ENCODE measurements at places on chromosomes 6 and 20.

- no peak for DNase-seq
Observed at GRCh38 chr6:167676666-167677421, 149.9 kb upstream of the AFDN start.

DNA sequence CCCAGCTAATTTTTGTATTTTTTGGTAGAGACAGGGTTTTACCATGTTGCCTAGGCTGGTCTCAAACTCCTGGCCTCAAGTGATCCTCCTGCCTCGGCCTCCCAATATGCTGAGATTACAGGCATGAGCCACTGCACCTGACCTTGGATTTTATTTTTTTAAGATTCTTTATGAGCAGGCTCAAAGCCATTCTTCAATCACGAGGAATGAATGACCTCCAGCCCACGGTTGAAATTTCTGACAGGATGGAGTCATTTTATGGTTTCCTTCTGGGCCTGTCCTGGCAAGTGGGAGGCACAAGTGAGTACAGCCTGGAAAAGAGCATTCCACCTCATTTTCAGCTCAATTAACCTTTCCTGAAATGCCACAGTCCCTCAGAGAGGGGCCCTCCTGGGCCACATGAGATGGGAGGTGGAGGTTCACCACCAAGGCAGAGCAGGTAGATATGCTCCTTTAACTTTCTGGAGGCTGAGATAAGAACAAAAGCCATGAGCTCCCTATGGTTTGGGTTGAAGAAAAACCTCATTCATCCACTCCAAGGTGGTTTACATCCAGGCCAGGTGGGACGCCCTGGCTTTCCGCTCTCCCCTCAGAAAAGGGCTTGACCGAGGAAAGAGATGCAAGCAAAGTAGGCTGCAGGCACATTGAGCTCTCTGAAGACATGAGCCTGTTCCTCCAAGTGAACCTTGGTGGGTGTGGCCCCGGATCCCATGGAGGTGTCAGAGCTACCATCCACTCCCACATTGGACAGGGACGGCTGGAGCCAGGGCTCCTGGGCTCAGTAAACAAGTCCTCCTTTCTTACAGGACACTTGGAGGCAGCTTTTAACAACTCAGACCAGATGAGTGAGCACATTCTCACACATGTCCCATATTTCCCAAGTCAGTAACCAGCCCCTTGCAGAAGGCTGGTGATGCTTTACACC is 208.5 kb upstream of the SSTR4 start:
- DNase-seq = no peak

- no peak for DNase-seq
Observed at GRCh38 chr6:67467341-67467740, 1167.7 kb upstream of the ADGRB3 start.

DNA sequence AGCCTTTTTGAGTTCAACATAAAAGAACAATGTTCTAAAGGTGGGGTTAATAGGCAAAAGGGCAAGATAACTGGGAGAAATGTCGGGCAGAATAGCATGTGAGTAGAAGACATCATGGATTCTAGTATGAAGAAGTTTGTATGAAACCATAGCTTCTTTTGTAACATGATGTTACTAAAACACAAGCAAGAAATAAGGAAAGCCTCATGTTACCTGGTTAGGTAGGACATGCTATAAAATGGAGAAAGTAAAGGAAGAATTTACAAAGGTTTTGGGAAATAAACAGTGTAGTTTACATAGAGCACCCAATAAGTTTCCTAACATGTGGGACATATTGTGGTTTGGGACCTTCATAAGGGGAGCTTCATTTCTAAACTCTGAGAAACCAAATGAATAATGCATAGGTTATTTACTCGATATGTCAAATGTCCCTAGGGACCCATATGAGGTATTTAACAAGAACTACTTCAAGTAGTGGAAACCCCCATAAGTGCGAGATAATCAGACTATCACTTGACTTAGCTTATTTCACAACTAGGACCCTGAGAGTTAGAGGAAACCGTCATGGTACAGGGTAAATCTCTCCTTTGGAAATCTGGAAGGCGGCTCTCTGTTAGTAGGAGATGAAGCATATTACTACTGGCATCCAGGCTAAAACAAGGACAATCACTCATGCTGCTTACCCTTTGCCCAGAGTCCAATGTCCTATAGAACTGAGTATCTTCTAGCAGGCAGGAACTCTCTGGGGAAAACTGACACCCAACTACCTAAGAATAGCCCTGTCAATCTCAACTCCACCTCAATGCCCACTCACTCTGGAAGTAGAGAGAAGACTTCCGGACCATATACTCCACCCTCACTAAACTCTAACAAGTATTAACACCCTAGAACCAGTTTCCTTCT is 57.5 kb downstream of the ILRUN start:
- no peak for DNase-seq

DNA sequence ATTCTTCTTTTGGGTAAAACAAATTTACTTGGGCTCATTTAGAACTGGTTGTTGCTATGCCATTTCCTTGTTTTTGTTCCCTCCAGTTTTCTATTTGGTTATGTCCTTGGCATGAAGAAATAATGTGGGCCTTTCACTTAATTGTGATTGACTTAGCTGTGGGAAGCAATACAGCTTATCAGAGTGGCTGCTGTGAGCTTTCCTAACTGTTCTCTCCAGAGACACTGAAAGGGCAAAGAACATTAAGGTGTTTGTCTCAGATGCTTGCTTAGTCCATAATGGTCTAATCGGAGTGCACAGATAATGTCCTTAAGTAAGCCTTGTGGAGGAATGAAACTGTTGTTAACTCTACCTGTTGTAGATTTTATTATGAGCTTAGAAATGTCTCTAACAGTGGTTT is 56.6 kb downstream of the SH3BGRL2 start:
- no peak for DNase-seq

DNA sequence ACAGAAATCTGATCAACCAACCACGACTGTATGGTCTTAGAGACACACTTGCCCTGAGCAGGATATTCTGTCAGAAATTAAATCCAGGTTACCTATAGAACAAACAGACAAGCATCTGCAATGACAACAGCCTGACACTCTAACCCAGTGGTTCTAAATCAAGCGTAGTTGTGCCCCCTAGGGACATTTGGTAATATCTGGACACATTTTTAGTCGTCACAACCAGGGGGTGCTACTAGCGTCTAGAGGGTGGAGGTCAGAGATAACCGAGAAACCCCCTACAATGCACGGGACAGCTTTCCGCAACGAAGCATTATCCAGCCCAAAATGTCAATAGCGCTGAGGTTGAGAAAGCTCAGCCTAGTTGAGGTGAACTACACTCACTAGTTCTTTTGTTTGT is 32.3 kb downstream of the ID4 start:
- no peak for DNase-seq

DNA sequence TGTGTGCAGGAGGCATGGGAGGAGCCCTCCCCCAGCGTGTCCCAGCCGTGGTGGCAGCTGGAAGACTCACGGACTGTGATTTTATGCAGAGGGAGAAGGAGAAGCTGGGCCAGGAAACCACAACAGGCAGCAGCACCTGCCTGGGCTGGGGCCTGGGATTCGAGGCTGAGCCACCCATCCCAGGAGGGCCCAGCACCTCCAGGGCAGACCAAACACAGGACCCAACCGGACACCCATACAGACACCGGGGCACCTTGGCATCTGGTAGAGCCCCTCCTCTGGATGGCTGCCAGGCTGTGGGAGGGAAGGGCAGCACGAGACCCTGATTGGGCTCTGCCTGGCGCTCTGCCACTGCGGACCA is 41.7 kb upstream of the CHRNA4 start:
- no peak for DNase-seq

- DNase-seq = no peak
Observed at GRCh38 chr20:17061715-17062114, 165.1 kb upstream of the PCSK2 start.

- DNase-seq = no peak
Observed at GRCh38 chr6:96499781-96500180, 21.8 kb upstream of the UFL1 start.

DNA sequence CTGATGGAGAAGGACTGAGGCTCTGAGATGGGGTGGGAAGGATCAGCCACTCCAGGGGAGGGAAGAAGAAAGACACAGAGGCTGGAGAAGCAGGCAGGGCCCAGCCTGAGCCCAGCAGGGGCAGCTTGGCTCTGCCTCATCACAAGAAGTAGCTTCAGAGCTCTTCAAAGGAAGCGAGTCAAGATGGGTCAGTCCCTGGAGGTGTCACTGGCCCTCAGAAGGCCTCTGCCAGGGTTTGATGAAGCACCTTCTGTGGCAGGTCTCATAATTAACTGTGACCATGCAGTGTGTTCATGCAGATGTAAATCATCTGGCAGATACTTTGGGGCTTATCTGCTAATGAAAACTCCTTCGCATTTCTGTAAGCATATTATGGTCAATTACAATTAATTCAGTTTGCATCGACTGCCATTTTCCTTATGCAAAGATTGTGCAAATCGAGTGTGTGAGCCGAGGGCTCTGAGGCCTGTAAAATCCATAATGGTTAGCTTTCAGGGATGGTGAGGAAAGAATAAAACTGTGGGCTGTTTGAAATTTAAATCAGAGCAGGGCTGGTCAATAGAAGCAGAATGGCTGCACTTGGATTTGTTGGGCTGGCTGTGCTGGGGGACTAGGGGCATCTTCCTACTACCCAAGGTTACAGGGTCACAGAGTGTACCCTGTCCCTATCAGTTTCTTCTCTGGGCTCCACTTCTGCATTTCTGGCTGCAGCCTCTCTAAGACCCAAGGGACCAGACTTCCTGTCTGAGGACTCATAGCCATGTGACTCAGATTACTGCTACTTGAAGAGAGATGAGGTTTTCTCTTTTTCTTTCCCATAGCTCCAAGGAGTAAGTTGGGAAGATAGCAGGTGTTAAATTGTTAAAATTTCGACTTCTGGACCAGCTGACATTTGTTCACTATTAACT is 376.6 kb downstream of the DHX35 start:
- no peak for DNase-seq

GRCh38 chr6:157033428-157034140 is 256.4 kb downstream of the ARID1B start:
- DNase-seq = no peak

DNA sequence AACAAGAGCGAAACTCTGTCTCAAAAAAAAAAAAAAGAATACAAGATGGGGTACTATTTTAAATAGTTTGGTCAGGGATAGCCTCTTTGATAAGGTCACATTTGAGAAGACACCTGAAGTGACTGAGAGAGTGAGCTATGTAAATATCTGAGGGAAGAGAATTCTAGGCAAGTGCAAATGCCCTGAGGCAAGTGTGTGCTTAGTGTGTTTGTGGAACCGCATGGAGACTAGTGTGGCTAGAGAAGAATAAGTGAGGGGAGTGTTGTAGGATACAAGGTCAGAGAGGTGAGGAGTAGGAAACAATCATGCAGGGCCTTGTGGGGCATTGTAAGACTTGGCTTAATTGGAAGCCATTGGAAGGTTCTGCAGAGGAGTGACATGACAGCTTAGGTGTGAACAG is 3.4 kb downstream of the RSPH9 start:
- no peak for DNase-seq

GRCh38 chr6:149032599-149033405 is 284.7 kb upstream of the TAB2 start:
- peak; percentile 74 for DNase-seq

DNA sequence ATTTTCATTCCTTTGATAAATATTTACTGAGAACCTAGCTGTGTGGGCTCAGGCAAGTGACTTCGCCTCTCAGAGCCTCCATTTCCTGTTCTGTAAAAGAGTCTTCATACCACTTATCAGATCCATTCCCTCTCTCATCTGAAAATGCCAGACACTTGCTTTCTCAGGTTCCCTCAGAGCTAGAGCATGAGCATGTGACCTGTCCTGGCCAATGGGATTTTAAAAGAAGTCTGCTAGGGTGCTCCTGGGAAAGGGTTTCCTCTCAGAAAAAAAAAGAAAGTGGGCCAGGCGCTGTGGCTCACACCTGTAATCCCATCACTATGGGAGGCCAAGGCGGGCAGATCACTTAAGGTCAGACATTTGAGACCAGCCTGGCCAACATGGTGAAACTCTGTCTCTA is 5.3 kb downstream of the KCNB1 start:
- DNase-seq = no peak

DNA sequence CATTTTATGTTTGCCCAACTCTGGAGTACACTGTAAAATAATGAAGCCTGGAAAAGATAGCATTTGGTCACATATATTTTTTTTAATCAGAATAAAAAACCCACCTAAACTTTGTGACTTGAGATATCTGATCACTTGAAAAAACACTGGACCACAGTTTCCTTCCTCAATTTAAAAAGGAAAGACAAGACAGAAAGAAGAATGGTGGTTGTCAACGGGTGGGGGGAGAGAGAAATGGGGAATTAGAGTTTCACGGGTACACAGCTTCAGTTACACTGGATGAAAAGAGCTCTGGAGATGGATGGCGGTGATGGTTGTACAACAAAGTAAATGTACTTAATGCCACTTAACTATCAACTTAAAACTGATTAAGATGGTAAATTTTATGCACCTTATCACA is 14.7 kb upstream of the DST start:
- DNase-seq = no peak

GRCh38 chr6:51285876-51286275 is 467.2 kb downstream of the TFAP2B start:
- no peak for DNase-seq

GRCh38 chr20:45576995-45577394 is 2.1 kb downstream of the WFDC8 start:
- DNase-seq = no peak

- no peak for DNase-seq
Observed at GRCh38 chr6:32461493-32461892, 21.8 kb downstream of the HLA-DRA start.

GRCh38 chr20:36461600-36462439 is 79.5 kb upstream of the MYL9 start:
- DNase-seq = peak; percentile 62

DNA sequence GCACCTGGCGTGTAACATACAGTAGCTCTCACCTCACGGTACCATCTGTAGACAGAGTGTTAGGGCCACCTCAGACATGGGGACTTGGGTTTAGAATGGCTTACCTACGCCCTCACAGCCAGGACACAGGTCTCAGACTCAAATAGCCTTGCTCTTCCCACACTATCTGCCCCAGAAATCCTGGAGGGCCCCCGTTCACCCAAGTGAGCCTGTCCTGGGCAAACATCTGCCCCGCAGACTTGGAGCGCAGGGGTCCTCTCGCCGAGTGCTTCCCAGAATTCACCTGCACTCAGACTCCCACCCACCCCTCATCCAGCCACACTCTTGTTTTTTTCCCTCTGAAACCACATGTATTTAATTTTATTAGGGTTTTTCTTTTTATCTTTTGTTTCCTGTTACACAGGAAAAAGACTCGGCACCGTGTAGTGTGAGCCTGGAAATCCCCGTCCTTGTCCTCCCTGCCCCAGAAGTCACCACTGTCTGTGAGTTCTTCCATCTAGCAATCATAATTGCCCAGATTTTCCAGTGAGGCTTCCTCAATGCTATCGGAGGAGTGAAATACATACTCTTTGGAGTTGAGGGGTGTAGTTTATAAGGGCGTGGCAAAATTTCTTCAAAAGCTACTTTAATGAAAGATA is 17.1 kb upstream of the MAP1LC3A start:
- no peak for DNase-seq
